Astrocyte of the spinal cord (primary cell): ENCODE measurements at places on chromosomes 4 and X.

DNA sequence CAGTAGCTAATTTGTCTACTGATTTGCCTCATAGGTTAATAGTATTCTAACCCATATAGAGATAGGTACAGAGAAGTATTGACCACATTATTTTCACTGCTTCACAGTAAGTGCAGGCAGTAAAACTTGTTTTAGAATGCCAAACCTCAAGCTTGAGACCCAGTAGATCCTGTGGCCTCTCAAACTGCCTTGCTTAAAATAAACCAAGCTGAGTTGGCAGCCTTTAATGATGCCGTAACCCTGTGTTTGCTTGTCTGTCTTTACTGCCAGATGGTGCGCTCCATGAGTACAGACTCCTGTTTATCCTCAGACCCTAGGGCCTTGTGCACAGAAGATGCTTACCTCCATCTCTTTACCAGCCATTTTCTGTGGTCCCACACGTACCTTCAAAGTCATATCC, 50.8 kb downstream of the ANXA3 start:
- DNase-seq, result no peak

GRCh38 chrX:110691446-110691845, 104.2 kb downstream of the CHRDL1 start:
- DNase-seq, result peak; percentile 12

- no peak for DNase-seq
Measured at GRCh38 chrX:111467896-111468295, 43.5 kb upstream of the SERTM2 start.

GRCh38 chrX:13153796-13154195, 109.4 kb upstream of the FAM9C start:
- no peak for DNase-seq

- DNase-seq, result no peak
Measured at GRCh38 chr4:115657991-115658650, 544.7 kb upstream of the NDST4 start.

DNA sequence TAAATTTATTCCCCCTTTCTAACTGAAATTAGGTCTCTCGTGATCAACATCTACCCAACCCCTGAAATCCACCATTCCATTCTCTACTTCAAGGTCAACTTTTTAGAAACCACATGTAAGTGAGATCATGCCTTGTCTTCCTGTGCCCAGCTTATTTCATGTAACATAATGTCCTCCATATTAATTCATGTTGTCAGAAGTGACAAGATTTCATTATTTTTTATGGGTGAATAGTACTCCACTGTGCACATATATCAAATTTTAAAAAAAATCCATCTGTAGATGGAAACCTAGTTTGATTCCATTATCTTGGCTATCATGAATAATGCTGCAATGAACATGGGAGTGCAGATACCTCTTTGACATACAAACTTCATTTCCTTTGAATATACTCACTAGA, 1.5 kb downstream of the PPID start:
- DNase-seq, result no peak

- peak; percentile 5 for DNase-seq
Measured at GRCh38 chrX:69179380-69179911, 14.2 kb upstream of the PJA1 start.

GRCh38 chrX:65488495-65488894, 46.1 kb downstream of the LAS1L start:
- no peak for DNase-seq

DNA sequence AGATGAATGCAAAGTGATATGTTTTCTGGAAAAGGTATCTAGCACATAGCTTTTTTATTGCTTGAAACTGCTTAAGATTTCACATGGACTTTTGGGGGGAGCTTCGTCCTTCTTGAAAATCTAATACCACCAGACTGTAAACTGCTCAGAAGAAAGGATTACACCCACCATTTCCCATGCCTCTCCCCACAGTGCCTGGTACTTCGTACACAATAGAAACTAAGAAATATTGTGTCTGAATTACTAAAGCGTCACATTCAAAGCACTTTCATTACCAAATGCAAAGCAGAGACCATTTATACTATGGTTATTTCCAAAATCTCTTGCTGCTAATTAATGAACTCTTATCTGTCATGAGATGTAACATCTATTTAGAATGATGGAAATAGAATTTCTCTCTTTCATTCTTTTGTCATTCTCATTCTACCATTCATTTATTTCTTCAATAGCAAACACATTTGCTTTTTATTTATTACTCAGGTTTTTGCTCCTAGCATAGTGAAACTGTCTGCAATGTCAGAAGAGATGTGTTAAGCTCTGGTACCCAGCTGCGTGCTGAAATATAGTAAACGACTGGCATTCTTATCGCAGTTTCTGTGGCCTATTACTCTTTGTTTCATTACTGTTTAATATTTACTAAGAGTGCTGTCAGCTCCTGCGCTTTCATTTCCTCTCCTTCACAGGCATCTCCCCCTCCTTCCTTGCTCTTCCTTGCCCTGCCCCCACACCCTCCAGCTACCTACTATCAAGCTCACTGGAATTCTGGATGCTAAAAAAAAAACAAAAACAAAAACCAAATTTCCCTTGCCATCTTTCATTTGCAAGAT, 51.4 kb upstream of the RAPGEF2 start:
- no peak for DNase-seq

DNA sequence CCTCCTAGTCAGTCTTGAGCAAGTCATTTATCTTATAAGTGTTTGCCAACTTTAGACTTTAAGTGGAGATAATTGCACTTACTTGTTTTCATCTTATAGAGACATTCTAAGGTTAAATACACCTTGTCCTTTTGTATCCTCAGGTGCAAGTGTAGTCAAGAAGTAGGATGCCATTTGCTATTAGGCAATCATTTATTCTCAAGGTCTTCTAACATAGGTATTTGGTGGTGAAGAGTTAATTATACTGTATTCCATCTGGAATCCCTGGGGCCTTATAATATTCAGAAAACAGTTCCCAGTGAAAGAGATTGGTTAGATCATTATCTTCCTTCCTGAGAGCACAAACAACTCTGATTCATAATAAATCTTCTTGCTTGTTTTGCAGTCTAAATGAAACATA, 23.7 kb downstream of the SULT1E1 start:
- no peak for DNase-seq

GRCh38 chr4:62366939-62367338, 1166.8 kb downstream of the ADGRL3 start:
- DNase-seq, result no peak

DNA sequence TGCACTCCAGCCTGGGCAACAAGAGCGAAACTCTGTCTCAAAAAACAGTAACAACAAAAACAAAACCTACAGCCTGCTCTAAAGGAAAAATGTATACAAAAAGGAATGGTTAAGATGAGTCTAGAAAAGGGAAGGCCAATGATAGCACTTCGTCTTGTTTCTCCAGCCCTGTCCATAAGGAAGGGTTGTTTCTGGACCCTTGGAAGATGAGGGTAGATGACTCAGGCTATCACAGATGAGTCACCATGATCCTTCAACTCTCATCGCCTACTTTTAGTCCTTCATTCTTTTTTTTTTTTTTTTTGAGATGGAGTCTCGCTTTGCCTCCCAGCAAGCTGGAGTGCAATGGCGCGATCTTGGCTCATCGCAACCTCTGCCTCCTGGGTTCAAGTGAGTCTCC, 8.8 kb downstream of the PLA2G12A start:
- DNase-seq, result peak; percentile 20

DNA sequence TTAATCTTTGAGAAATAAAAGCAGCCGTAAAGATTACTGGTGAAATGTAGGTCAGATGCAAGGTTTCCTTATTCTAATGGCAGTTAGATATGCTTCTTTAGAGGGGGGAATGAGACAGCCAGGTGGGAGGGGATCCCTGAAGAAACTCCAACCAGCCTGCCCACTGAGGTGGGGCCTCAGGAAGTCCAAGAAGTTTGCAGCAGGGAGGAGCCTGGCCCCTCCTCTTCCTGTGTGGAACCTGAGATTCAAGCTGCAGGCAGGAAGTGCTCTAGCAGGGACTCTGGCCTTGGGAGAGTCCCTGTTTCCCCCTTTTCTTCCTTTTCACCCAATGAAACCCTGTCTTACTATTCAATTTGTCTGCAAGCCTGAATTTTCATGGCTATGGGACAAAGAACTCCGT, 101.4 kb upstream of the SLITRK2 start:
- DNase-seq, result no peak

DNA sequence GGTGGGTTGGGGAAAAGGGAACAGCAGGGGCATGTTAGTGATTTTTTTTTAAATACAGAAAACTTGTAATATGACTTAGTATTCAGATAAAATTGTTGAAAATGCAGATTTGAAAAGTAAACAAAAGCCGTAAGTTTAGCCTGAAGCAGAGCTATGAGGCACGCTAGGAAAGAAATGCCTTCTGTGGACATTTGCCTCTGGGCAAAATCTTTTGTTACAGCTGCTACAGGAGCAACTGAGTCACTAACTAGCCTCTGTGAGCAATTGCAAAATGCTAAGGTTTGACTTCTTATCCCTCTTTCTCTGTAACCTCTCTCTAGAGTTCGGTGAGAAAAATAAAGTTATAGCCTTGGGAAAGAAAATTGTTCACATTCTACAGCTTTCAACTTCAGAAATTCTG, 350.0 kb downstream of the SLC7A11 start:
- no peak for DNase-seq

- no peak for DNase-seq
Measured at GRCh38 chrX:40165206-40165605, 67.4 kb upstream of the BCOR start.

GRCh38 chr4:54548098-54548620, 109.6 kb upstream of the KIT start:
- no peak for DNase-seq

- no peak for DNase-seq
Measured at GRCh38 chrX:79366873-79367749, at the start of gene ITM2A. Gene ITM2A, minus strand, starts transcription at chrX:79367334. Its CDS starts 119 bp downstream, at chrX:79367215.

- DNase-seq, result no peak
Measured at GRCh38 chr4:8846046-8846720, 25.5 kb downstream of the HMX1 start.

GRCh38 chrX:55841962-55842752, 124.6 kb downstream of the RRAGB start:
- DNase-seq, result no peak

GRCh38 chr4:25938787-25939186, 24.8 kb downstream of the SMIM20 start:
- DNase-seq, result peak; percentile 51

- no peak for DNase-seq
Measured at GRCh38 chrX:20414066-20414465, 147.4 kb upstream of the RPS6KA3 start.

DNA sequence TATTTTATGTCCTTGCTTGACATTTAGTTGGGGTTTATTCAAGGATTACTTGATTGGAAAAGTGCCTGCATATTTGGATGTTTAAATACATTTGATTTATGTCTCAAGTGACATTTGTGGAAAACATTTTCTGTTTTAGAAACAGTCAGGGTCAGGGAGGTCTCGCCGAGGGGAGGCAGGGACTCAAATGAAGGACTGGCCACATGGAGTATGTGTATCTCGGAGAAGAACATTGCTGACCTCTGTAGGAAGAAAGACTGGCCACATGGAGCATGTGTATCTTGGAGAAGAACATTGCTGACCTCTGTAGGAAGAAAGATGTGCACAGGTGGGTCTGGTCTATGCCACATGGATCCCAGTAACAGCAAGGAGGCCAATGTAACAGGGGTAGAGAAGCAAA, 233.6 kb downstream of the TRIML1 start:
- DNase-seq, result no peak

DNA sequence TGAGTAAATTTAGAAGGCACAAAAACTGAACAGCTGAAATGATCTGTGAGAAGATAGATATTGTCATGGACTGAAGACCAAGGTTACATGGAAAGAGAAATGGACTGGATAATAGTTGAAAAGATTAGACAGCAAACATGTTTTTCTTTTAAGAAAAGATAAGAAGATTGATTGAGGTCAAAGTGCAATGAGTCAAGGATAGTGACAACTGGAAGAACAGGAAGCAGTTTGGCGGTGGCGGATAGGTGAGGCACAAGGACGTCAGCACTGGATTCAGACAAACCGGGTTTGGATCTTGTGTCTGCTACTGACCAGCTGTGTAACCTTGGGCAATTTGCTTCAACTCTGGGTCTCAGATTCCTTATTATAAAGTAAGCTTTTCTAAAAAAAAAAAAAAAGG, 2.0 kb upstream of the HPGD start:
- no peak for DNase-seq

- DNase-seq, result peak; percentile 15
Measured at GRCh38 chr4:38768968-38769394, 13.8 kb downstream of the TLR10 start.

DNA sequence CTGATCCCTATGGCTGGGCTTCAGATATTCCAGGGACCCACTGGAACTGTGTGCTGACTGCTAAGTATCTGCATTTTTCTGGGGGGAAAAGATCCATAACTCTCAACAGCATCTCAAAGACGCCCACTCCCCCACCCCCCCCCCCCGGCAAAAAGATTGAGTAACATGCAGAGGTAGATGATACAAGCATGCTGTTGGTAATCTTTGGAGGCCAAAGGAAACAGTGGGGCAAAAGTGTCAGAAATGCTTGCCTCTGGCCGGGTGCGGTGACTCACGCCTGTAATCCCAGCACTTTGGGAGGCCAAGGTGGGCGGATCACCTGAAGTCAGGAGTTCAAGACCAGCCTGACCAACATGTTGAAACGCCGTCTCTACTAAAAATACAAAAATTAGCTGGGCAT, 12.2 kb downstream of the XPNPEP2 start:
- DNase-seq, result no peak

- DNase-seq, result no peak
Measured at GRCh38 chrX:111447298-111447697, 35.3 kb upstream of the DCX start.

DNA sequence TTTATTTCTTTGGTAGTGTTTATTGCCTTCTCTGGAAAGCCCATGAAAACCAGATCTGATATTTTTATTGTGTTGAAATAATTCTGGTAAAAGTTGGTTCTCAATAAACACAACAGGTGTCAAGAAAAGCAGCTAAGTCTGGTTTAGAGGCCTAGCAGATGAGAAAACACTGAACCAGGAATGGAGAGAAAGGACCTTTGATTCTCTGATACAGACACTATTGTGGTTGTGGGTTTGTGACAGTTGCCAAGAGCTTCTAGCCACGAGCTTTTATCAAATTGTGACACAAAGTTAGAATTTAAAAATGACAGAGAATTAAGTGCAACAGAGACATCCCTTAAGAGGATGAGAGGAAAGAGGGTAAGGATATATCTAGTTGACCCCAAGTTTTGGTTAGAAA, 42.6 kb downstream of the DDIT4L start:
- DNase-seq, result no peak

GRCh38 chr4:492412-492811, 6.5 kb downstream of the ZNF721 start:
- no peak for DNase-seq
